WTC11 (cell line): ENCODE measurements at places on chromosomes 16 and 17. TPM values are rescaled to one million over a fixed set of nuclear protein-coding genes. Genes with fewer than 3 reads are reported as not detected.

Gene KCTD19
- total RNA-seq: 0.85 to 1.1 TPM (median 0.85 TPM) in 3 replicates

Gene CRYM
- total RNA-seq: 12.7 to 14.9 TPM (median 12.9 TPM) in 3 replicates

Gene TRAF7
- total RNA-seq: 148 to 159 TPM (median 152 TPM) in 3 replicates

Gene SSTR5
- 0.61 to 0.85 TPM (median 0.78 TPM) in 3 replicates for total RNA-seq

Gene UBB
- total RNA-seq: 1,216 to 1,403 TPM (median 1,352 TPM) in 3 replicates

Gene PRR35
- 0.72 to 1.1 TPM (median 0.94 TPM) in 3 replicates for total RNA-seq

Gene ORC6
- 71.8 to 76.1 TPM (median 71.9 TPM) in 3 replicates for total RNA-seq

Gene ITGAL
- 0.64 to 1.1 TPM (median 1.0 TPM) in 3 replicates for total RNA-seq

Gene NPIPA2
- total RNA-seq: 12.1 to 20.8 TPM (median 19.5 TPM) in 3 replicates

Gene HIGD1B
- total RNA-seq: not detected in 3 replicates

Gene BCL6B
- 11.4 to 13.5 TPM (median 12.3 TPM) in 3 replicates for total RNA-seq

Gene APOH
- 0.96 to 1.9 TPM (median 1.2 TPM) in 3 replicates for total RNA-seq

Gene ZFHX3
- total RNA-seq: 2.7 to 5.7 TPM (median 3.1 TPM) in 3 replicates

Gene PIGL
- total RNA-seq: 24.5 to 44.1 TPM (median 28.1 TPM) in 3 replicates

Gene RPRML
- 3.1 to 4.9 TPM (median 4.7 TPM) in 3 replicates for total RNA-seq

Gene KAT7
- total RNA-seq: 165 to 199 TPM (median 171 TPM) in 3 replicates
